Activated naive CD8-positive, alpha-beta T cell treated with anti-CD3 and anti-CD28 coated beads, Interleukin-2, amount 50 U/mL, for 16 hours (primary cell): ENCODE measurements at places on chromosomes 7 and 10.

DNA sequence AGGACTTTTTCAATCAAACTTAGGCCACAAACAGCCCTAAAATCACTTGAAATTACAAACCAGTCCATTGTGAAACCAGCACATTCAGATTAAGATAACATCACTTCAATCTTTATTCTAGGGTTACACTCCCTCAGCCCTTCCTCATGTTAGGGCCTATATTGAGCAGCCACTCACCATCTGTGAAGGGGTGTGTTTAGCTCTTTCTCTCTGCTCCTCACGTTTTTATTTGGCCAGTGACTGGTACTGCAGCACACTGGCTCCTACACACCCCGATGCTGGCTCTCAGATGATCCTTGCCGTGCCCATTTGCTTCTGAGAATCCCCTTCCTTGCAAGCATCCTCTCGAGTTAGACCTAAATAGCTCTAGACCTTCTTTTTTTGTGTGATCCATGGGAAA lies 604.5 kb downstream of the INHBA start:
- no peak for DNase-seq

- DNase-seq, result no peak
These were observed 396.0 kb downstream of the SEMA3D start for GRCh38 chr7:84790882-84791281.

GRCh38 chr7:16646472-16647072 lies 591 bp downstream of the BZW2 start:
- DNase-seq, result peak; percentile 6

- DNase-seq, result no peak
These were observed 435.4 kb downstream of the KIF20B start for GRCh38 chr10:90136731-90137316.

DNA sequence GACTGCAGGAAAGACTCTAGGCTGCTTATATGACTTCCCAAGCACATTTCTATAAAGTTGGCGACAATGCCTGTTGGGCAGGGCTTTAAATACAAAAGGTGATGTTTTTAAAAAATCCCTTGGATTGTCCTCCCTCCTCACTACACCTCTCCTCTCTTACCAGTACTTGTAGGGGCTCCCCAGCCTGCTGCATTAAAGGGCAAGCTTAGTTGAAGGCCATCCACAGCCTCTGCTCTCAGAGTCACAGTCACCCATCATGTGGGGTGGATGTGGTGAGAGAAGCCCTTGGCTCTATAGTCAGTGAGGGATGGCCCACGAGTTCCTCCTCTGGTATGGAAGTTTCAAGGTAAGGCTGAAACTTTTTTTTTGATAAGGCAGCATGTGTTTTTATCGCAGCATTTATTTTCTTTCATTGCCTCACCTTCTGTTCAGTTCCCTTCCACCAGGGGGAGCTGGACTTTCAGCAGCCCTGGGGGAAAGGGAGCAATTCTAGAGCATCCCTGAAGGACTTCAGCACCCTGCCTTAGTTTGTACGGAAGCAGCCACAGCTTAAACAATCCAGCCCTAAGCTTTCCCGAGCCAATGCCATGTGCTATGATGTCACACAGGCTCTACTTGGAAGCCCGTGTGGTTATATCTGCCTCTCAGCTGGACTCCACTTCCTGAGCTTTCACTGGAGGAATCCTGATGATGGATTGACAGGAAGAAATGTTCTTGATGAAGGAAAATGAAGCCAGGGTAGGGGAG lies 131.9 kb downstream of the CALCR start:
- no peak for DNase-seq

DNA sequence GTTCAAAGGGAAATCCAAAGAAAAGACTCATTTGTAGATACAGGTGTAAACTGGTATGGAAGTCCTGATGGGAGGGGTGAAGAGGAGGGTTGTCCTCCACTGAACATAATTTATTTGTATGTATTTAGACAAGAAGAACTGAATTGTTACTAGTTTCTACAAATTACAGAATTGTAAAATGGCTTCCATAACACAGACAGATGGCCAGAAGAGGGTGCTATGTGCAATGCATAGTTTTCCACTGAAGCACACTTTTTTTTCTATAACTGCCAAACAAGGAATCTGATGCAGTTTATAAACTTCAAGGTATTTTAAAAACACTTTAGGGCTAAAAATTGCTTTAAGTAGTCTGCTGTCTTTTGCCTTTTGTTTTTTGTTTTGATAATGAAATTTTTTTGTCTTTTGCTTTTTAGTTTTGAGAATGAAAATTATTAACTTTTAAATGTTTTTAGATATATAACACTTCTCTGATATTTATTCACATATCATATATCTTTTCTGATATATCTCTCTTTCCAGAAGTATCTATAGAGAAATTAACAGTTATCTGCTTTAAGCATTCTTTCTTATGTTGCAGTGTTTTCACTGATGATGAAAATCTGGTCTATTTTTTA lies 58.5 kb downstream of the PHYHIPL start:
- DNase-seq, result no peak

GRCh38 chr10:72981882-72982529 lies 27.4 kb upstream of the PLA2G12B start:
- no peak for DNase-seq

DNA sequence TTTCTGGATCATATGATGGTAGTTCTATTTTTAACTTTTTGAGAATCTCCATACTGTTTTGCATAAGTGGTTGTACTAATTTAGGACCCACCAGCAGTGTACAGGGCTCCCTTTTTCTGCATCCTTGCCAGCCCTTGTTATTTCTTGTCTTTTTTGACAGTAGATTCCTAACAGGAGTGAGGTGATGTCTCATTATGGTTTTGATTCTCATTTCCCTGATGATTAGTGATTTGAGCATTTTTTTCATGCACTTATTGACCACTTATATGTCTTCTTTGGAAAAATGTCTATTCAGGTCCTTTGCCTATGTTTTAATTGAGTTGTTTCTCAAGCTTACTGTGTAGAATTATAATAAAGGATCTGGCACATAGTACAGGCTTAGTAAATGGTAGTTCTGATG lies 238.8 kb upstream of the BMPER start:
- DNase-seq, result no peak
